ENCODE measurements at places on chromosomes 4 and X.

- no peak for DNase-seq
Observed at GRCh38 chr4:86977621-86978184, 42.9 kb downstream of the AFF1 start.

DNA sequence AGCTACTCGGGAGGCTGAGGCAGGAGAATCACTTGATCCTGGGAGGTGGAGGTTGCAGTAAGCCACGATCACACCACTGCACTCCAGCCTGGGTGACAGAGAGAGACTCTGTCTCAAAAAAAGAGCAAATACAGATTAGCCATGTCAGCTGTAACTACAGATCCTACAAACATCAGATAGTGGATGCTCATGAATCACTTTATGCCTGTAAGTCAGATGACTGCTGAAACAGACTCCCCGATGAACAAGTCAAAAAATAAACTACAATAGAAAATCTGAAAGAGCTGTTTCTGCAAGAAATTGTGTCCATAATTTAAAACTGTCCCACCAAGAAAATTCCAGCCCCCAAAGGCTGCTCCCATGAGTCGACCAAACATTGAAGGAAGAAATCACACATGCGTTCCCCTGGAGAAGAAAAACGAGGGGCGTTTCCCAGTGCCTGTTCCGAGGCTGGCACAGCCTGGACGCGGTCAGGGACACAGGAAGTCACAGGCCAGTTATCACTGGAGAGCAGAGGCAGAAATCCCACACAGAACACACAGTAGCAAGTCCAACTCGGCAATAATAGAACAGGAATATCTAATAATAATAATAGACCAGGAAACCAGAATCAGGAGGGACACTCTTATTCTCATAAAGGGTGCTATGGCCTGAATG is 30.0 kb upstream of the GTPBP6 start:
- DNase-seq: no peak

GRCh38 chr4:119980456-119980855 is 86.2 kb downstream of the MAD2L1 start:
- DNase-seq: no peak

GRCh38 chr4:103934178-103934789 is 214.5 kb upstream of the TACR3 start:
- DNase-seq: no peak

DNA sequence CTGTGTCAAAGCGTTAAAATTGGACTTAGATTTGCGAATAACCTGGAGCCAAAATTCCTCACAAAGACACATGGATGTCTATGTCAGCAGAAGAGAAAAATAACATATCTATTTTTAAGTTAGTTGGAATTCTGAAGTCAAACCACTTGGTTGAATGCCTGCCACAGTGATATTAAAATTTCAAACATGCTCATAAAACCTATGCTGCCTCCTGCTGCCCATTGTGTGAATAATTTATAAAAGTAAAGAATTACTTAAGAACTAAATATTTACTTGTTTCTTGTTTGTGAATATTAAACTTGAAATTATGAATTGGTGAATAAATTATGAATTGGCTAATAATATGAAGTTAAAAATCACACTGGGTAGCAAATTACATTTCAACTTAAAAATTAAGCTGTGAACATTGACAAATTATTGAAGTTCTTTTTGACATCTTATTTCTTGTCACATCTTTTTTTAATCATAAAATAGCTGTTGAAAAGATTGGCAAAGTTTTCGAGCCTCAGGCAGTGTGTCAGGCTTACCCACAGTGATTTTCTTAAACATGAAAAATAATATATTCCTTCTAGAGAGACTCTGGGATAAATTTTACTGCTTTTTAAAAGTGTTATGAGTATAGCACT is 35.4 kb downstream of the FABP2 start:
- no peak for DNase-seq

GRCh38 chrX:302975-303374 is 15.6 kb downstream of the GTPBP6 start:
- no peak for DNase-seq

- peak; percentile 56 for DNase-seq
Observed at GRCh38 chrX:102768987-102769761, 48.6 kb downstream of the GPRASP3 start.

GRCh38 chr4:82898322-82899243 is 2.0 kb upstream of the THAP9 start:
- no peak for DNase-seq

- no peak for DNase-seq
Observed at GRCh38 chrX:15977644-15978043, 123.0 kb upstream of the AP1S2 start.

DNA sequence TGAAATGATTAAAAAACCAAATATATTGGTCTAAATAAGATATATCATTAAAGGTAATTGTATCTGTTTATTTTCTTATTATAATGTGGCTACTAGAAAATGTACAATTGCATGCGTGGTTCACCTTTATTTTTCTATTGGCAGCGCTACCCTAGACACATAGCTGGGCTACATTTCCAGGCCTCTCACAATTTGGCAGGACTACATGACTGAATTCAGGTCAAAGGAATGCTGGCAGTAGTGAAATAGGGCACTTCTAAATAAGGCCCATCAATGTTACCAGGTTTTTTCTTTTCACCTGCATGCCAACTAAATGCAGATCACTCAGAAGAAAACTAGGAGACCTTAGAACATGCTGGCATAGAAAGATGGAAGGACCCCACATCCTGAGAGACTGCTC is 1072.9 kb upstream of the SLIT2 start:
- DNase-seq: no peak

DNA sequence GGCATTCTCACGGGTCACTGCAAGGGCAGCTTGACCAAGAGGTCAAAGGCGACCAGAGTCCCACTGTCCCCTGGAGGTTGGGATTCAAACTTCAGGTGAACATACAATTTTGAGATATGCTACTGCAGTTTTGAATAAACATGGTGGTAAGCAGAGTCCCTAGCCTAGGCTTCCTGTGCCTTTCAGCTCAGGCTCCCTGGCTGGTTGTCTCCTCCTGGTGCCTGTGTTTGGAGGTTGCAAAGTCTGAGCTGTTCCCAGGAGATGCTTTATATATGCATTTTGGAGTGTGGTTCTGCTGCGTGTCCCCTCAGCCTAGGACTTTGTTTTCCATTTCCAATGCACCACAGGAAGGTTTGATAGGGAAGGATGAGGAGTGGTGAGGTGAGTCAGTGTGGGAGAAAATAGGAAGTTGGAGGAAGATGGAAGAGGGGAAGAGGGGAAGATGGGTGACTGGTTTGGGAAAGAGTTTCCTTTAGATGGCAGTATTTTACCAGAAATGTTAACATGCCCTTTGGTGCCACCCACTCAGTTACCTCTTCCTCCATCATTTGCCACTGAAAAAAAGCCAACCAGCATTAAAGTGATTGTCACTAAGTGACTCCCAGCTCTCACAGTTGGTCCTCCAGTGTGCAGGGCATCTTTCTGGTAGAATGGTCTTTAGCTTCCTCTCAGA is 211.7 kb upstream of the AGTR2 start:
- DNase-seq: no peak

DNA sequence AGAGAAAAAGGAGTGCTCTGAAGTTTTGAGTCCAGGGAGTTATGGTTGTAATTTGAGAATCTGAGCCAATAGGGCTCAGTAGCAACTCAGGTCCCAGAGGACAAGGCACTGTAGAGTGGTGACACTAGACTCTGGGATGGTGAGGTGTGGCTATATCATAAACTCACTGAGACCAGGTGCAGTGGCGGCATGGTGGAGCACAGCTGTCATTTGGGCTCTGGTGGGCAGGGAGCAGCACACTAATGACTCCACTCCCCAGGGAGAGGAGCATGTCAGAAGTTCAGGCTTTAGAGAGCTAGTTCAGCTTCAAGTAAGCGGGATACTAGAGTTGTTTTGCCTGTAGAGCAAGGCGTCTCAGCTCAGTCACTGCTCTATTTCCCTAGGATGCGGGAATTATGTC is 165.4 kb upstream of the USP38 start:
- DNase-seq: no peak

- no peak for DNase-seq
Observed at GRCh38 chrX:112849016-112849415, 8.4 kb upstream of the AMOT start.

DNA sequence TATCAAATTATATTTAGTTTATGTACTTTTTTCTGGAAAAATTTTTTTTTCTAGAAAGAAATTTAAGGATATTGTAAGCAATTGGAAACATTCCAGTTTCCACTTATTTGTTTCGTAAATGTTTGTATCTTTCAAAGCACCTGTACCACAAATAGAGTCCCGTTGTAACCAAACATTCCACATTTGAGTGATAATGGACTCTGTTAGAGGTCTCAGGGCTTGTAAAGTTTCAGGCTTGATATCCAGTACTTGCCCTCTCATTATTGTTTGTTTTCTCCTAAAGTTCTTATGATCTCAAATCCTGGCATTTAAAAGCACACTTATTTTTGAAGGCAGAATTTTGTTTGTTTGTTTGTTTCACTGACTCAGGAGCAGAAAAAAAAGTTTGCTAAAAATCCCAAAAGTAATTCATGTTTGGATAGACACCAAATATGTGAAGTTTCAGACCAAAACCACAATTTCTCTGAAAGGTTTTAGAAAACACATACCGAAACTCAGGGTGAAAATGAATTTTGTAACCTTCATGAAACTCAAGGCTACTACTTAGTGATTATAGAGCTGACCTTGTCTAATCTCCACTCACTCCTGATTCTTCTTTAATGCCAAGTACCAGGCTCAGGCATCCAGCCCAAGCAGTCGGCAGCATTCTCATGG is 5.7 kb upstream of the TMEM192 start:
- no peak for DNase-seq

DNA sequence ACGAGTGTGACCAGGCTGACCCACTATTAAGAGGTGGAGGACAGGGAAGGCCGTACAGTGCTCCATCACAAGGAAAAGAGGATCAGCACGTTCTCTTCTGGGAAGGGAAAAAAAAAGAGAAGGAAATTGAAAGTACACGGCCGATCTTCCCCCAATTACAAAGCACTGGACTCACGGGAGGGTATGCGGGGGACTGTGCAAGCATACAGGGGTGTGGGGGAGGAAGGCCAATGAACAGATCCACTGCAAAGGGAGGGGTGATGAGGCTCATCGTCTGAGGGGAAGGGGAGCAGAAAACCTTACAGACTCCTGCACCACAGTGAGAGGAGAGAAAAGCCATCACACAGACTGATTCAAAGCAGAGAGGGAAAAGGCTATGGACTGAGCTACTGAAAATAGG is 1.1 kb downstream of the ELK1 start:
- DNase-seq: no peak

DNA sequence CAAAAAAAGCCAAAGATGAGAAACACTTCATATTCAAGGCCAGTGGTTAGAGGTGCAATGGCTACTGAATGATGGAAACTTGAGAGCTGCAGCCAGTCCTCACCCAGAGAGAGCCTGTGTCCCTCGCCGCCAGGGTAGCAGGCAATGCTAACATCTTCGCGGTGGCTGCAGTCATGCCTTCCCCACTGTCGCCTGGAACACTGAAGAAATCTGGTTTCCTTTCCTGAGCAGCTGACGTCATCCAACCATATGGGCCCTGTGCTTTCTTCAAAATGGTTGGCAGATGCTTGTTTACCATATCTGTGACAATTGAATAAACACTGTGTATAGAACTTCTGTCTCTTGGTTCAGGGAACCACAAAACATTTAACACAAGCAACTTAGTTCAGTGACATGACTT is 39.7 kb downstream of the PRSS12 start:
- no peak for DNase-seq

DNA sequence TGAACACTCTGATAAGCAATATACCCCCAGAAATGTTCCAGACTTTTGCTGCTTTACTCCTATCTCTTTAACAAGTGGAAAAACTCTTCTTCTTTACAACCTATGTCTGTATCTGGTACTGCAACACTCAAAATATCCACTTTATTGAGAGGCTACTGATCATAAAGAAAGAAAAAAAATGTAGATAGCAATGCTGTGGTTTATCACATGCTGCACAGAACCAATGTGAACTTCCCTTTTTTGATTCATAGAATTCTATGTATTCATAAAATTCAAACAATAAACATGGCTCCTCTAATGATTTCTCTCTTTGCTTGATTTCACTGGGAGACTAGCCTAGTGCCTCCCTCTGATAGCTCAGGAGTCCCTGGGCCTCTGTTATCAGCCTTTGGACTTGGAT is 223.5 kb downstream of the ZNF674 start:
- no peak for DNase-seq

- no peak for DNase-seq
Observed at GRCh38 chr4:157372567-157372966, 152.0 kb downstream of the GRIA2 start.

DNA sequence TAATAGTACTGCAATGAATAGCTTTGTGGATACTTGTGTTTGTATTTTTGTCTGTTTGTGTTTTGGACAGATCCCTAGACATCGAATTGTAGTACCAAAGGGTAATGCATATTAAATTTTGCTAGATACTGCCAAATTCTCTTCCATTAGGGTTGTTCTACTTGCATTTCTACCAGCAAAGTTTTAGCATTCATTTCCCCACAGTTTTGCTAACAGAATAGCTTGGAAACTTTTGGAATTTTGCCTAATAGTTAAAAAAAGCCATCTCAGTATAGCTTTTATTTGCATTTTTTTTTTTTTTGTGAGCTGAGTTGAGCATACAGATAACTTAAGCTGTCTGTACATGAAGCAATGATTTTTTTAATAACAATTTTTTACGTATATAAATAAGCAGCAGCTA is 1084.9 kb downstream of the ADGRL3 start:
- DNase-seq: no peak

GRCh38 chrX:110210417-110211139 is 107.3 kb downstream of the AMMECR1 start:
- no peak for DNase-seq

DNA sequence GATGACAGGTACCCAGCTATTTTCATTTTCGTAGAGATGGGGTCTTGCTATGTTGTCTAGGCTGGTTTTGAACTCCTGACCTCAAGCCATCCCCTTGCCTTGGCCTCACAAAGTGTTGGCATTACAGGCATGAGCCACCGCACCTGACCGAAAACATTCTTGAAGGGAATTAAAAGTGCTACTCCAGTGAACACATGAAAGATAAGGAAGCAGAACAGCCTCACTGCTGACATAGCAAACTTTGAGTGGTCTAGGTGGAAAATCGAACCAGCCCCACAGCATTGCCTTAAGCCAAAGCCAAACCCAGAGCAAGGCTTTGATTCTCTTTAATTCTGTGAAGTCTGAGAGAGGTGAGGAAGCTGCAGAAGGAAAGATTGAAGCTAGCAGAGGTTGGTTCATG is 65.1 kb downstream of the KDM6A start:
- DNase-seq: no peak

- no peak for DNase-seq
Observed at GRCh38 chr4:48109413-48110263, 24.4 kb downstream of the TXK start.

- no peak for DNase-seq
Observed at GRCh38 chrX:137425273-137425902, 140.5 kb upstream of the ZIC3 start.

- DNase-seq: no peak
Observed at GRCh38 chr4:169054879-169055278, 44.8 kb upstream of the CBR4 start.

DNA sequence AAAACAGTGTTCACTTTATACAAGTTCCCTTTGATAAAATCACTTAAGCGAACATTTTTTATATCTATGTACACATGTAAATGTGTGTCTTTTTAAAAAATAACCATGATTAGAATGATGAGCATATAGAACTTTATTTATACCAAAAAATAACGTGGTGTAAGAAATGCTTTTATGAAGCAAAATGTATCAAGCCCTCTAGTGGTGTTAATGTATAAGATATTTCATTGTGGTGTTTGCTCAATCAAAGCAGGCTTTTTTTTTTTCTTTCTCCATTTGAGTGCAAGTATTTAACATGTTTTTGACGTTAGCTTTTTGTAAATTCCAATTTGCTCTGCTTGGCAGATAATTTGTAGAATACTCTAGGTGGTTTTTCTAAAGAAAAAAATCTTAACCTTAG is 2092.4 kb upstream of the TENM3 start:
- no peak for DNase-seq

- DNase-seq: no peak
Observed at GRCh38 chr4:57498251-57498650, 388.1 kb upstream of the IGFBP7 start.
